ENCODE measurements at places on chromosomes 5 and 9. TPM values are rescaled to one million over a fixed set of nuclear protein-coding genes. Genes with fewer than 3 reads are reported as not detected.

PCDHGA11 gene
- 0.01 TPM for polyA plus RNA-seq

SLC46A2 gene
- polyA plus RNA-seq: not detected

DNA sequence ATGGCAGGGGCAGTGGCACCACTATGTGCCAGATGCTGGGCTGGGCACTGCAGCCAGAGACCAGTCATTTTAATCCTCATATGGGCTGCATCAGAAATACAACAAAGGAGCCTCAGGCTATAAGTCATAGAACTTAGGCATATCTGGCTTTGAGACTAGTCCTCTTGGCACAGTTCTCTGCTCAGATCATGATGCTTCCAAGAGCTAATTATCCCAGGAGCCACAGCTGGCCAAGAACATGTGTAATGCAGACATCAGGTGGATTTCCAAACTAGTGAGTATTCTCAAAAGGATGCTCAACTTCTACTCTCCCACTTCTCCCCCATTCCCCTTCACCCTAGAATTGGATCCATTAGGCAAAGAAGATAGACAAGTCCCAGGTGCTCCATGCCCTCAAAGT, 562.2 kb upstream of the TRPC7 start:
- DNase-seq: no peak

GRCh38 chr5:133947431-133947841, 21.0 kb downstream of the C5orf15 start:
- no peak for DNase-seq

- DNase-seq: no peak
Measured at GRCh38 chr5:133715616-133716015, 103.3 kb upstream of the FSTL4 start.

- DNase-seq: peak; percentile 69
Measured at GRCh38 chr9:91131433-91131839, 230.3 kb downstream of the AUH start.

DNA sequence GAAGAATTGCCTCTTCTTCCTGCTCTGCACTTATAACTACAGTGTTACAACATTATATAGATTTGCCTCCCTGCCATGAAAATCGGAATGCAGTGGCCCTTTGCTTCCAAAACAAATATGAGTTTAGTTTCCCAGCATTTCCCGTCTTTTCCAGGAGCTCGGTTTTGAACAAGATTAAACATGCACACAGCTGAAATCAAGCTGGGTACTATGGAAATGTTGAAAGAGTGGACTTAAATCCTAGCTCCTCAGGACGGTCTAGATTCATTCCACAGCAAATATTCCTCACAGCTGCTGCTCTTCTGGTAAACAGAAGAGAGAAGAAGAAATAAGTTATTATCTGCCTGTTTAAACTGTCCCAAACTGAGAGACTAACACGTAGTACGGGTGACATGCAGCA, 161.4 kb downstream of the PIK3R1 start:
- DNase-seq: no peak

- no peak for DNase-seq
Measured at GRCh38 chr9:106383072-106383471, 479.9 kb upstream of the ZNF462 start.

Measured in A549 (cell line).